H4 (cell line): ENCODE measurements at places on chromosomes 4 and X.

DNA sequence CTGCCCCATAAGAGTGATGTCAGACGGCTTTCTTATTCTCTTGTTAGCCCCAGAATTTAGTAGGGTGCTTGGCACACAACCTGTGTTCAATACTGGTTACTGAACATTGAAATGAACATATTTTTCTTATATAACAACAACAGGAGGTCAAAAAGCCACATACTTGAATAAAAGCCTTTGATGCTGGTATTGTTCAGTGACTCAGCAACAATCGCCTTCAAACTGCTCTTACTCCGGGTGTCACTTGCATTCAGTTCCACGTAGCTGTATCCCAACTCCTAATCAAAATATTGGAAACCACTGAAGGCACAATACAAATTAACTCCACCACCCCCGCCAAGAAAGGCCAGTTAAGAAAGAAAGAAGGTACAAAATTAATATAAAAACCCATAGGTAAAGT lies 61.5 kb downstream of the RFC1 start:
- DNase-seq: peak; percentile 25

DNA sequence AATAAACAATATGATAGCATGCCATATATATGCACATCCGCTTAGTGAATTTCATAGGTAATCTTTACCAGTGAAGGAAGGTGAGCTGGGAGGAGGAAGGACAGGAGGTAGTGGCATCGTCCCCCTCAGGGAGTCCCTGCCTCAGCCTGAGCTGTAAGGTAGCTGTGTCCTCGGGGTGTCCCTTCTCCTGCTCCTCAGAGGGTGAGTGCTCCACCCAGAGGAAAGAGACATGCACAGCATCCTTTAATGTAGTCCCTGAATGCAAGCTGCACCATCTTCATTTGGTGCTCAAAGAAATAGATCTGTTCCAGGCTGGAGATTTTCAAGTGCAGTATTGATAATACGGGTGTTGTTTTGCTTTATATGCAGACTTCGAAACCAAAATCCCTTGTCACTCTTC lies 330.4 kb upstream of the SFRP2 start:
- no peak for DNase-seq

DNA sequence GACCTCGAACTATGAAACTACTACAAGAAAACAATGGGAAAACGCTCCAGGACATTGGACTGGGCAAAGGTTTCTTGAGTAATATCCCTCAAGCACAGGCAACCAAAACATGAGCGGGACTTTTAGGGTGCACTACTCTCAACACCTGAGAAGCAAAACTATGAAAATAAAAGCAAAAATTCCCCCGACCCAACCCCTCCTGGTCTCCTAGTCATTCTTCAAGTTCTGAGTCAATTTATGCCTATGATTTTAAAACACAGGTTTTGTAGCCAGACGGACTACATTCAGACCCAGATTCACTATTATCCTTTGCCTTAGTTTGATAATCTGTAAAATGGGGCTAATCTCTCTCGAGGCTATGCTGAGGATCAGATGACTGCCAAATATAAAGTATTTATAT lies 97.0 kb downstream of the SOWAHB start:
- DNase-seq: no peak

DNA sequence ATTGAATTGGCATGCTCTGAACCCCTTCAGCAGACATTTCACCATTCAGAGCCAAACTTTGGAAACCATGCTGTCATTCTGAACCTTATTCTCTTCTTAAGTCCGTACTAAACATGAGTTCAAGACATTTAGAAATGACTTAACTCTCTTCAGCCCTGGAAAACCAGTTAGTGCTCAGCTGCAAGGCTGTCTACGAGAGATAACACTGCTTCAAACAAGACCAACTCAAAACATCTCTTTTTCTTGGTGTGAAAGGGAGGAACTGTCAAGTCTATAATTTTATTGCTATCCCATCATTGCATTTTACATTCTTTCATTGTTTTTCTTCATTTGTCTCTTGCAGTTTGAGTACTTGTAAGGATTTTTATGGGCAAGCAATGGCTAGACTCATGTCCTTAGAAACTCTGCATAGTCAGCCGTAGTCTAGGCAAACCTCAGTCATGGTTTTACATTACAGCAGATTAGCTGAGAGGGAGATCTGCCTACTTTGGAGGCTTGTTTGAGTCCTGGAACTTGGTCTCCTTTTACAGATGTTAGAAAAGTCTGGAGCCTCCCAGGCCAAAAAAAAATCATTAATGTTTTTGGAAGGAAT lies 120.6 kb upstream of the JADE1 start:
- DNase-seq: no peak

GRCh38 chr4:160745126-160745525 lies 1418.7 kb downstream of the FSTL5 start:
- no peak for DNase-seq

- DNase-seq: no peak
Observed at GRCh38 chr4:161256172-161256571, 907.6 kb downstream of the FSTL5 start.

GRCh38 chr4:70305601-70306000 lies 29.2 kb upstream of the CABS1 start:
- no peak for DNase-seq

DNA sequence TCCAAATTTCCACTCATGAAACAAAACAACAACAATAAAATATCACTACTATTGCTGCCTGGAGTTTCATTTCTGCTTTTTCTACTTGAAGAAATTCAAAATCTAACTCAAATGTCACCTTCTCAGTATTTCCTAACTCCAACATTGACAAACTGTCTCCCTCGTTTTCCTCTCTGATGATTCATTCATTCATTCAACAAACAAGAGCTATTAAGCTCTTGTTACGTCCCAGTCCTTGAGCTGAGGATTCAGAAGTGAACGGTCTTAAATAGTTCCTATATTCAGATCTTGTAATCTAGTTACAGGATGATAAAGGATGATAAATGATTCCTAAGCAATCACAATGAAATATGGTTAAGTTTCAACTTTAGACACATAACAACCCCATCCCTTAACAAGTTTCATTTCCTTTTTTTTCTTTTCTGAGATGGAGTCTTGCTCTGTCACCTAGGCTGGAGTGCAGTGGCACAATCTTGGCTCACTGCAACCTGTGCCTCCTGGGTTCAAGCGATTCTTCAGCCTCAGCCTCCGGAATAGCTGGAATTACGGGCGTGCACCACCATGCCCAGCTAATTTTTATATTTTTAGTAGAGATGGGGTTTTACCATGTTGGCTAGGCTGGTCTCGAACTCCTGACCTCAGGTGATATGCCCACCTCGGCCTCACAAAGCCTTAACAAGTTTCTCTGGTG lies 1.7 kb downstream of the SLC9B2 start:
- DNase-seq: no peak

- DNase-seq: peak; percentile 64
Observed at GRCh38 chr4:87819281-87819919, 13.4 kb upstream of the MEPE start.

DNA sequence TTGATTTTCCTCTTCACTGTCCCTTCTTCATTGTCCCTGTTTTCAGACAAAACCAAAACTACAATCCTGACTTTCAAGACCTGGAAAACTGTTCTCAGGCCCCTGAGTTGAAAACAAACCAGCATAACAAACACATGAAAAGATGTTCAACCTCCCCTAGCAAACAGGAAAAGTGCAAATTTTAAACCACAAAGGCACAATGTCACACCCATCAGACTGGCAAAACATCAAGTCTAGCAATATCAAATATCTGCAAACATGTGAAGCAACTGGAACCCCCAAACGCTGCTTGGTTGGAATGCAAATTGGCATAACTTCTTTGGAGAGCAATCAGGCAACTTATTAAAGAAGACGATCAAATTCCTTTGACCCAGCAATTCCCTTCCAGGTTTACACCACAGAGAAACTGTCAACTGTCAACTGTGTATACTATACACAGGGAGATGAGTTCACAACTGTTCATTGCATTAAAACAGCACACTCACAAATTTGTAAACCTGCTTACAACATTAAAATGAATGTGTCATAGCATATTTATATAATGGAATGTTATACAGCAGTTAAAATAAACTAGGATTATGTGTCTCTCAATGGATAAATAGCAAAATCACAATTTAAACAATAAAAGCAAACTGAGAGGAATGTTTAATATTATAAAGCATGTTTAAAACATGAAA lies 7.0 kb downstream of the USP46 start:
- no peak for DNase-seq

DNA sequence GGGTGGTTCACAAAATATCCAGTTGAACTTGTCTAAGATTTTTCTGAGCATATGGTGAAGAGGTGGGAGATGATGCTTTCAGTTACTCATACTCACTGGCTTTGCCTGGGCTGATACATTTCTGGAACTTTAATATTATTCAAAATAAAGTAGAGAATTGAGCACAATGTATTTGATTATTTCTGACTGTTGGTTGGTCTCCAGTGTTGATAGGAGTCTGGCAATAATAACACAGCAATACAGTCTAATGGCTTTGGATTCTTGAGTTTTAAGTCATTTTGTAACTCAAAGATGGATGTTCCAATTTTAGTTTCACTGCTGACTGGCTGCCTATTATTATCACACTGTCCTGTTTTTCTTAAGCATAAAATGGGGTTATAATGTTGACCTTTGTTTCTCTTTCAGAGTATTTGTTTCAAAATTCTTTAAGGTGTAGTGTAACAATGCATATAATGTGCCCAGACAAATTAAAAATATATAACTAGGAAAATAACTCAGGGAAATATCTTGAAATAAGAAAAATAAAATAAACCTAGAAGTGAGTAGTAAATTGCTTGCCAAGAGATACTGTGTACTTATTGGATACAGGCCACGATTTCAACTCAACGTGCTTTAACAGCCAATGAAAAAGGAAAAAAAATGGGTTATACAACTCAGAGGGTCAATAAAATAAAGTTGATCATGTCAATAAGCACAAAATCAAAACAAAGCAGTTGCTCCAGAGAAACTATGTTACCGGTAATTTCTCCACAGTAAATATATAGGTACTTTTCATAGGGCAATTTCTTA lies 99.0 kb downstream of the ARSJ start:
- no peak for DNase-seq

GRCh38 chrX:3699821-3700381 lies 13.5 kb downstream of the PRKX start:
- DNase-seq: no peak

DNA sequence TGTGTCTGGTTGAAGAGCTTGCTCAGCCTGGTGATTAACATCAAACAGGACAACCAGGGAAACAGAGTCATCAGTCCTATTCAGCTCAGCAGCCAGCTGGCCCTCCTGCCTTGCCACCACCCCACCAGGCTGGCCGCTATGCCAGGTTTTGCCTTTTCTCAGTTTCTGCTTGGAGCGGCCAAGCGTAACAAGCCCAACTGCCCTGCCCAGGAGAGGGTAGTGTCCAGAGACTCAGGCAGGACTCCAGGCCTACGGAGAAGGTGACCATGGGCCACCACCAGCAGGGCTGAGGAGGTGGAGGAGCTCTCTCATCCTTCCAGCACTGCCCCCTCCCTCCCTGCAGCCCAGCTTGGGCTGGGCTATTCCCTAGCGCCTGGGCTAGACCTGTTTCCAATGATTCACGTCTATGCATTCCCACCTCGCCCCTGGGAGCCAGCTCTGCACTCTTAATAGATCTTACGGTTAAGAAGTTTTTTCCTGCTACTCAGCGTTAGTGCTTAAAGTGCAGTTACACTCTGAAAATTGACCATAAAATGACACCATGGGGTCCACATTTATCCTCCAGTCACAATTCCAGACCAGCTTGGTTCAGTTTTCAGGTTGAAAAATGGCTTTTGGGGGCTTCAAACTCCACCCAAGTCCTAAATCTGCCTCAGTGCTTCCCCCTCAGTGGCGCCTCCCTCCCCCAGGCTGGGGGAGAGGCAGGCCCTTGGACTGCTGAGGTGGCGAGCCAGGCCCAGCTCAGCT lies 124.0 kb upstream of the PJA1 start:
- DNase-seq: no peak

GRCh38 chrX:80511969-80512760 lies 91.9 kb downstream of the TENT5D start:
- DNase-seq: peak; percentile 1

DNA sequence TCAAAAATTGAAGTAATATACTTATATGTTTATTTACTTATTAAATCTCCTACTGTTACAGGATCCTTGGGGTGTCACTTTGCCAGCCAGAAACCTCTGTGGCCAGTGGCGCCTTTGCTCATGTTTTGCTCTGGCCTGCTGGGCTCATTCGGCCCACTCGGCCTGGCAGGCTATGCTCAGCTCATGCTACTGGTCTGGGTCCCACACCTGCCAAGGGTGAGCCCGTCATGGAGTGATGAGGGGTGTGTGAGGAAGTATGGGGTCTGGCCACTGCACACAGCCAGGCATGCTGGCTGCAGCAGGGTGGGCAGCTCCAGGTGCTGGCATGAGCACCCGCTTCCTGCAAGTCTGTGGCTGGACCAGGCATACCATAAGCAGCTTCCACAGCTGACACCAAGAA lies 25.1 kb downstream of the ADH7 start:
- no peak for DNase-seq

GRCh38 chr4:39591290-39591689 lies 47.4 kb downstream of the SMIM14 start:
- no peak for DNase-seq

- DNase-seq: no peak
Observed at GRCh38 chr4:145498430-145498829, 16.8 kb downstream of the SMAD1 start.

GRCh38 chr4:41887821-41888686 lies 47.2 kb upstream of the TMEM33 start:
- peak; percentile 49 for DNase-seq

DNA sequence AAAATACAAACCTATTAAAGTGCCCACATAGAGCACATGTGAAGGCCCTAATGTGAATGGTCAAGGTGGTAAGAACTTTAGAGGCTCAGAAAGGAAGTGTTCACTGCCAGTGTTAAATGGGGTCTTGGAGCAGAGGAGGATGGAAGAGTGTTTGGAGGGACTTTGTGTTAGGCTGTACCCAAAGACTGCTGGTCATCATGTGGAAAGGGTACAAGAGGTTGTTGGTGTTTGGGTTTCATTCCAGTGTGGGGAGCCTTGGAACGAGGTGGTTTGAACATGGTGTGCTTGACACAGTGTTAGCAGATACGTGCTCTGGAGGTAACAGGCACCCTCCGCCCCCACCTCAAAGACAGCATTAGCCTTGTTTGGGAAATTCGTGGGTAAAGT lies 73.1 kb downstream of the RAPGEF2 start:
- no peak for DNase-seq

DNA sequence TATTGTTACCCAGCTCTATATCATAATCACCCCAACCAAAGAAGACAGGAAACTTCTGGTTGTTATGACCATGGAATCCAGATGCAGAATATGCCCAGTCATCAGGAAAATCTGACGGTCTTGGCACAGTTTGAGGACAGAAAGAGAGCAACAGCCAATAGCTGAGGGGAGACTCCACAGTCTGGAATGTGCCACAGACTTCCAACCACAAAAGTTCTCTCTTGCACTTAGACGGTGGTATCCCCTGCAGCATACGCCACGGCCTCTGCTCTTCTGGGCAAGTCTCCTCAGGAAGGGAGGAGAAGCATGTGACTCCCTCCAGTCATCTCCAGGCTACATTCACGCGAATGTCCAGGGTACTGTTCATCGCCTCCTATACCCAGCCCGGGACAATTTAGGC lies 18.4 kb downstream of the ZNF827 start:
- DNase-seq: peak; percentile 96

- no peak for DNase-seq
Observed at GRCh38 chr4:154441124-154441523, 50.5 kb downstream of the DCHS2 start.
